ENCODE measurements at places on chromosomes 1 and 21.
A peak's percentile ranks its signal among the peaks of the same experiment; 100 is the strongest.

GRCh38 chr1:196380316-196380715 is 227.9 kb downstream of the KCNT2 start:
- DNase-seq = no peak

- DNase-seq = no peak
Measured at GRCh38 chr1:33768821-33769220, 95.1 kb upstream of the HMGB4 start.

GRCh38 chr1:71882226-71882625 is 400.1 kb downstream of the NEGR1 start:
- DNase-seq = no peak

DNA sequence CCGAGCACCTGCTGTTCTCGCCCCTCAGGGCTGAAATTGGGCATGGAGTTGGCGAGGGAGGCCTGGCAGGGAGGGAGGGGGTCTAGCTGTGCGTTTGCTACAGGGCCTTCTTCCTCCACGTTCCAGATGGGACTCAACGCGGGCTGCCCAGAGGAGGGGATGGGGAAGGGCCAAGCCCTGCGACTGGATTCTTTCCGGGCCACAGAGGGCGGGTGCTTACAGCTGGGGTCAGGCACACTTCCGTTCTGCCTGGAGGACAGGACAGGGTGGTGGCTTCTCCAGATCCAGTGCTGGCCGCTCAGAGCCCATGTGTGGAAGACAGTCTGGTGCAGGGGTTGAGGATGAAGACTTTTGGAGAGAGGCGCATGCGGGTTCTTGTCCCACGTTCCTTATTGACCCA is 90.0 kb downstream of the EDEM3 start:
- DNase-seq = no peak

DNA sequence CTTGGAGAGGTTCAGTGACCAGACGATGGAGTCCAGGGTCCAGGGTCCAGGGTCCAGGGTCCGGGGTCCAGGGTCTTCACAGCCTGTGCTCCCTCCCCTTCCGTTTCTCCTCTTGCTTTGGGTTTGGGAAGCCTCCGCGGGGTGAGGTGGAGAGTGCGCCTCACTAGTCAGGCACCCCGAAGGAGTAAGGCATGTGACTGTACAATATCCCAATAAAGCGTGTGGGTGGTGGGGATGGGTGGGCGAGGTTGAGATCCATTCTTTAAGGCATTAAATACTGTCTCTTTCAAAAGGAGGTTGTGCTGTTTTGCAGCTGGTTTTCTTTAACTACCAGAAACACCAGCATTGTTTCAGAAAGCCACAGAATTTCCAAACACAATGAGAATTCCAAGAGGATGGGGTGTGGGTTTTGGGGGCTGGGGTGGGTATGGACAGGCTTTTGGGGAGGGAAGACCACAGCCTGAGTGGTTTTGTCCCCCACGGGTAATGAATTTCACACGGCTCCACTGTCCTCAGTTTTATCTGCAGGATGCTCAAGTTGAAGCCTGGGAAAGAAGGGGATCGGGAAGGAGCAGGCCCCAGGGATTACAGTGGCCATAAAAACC is 65.7 kb downstream of the KIF26B start:
- peak; percentile 48 for DNase-seq

DNA sequence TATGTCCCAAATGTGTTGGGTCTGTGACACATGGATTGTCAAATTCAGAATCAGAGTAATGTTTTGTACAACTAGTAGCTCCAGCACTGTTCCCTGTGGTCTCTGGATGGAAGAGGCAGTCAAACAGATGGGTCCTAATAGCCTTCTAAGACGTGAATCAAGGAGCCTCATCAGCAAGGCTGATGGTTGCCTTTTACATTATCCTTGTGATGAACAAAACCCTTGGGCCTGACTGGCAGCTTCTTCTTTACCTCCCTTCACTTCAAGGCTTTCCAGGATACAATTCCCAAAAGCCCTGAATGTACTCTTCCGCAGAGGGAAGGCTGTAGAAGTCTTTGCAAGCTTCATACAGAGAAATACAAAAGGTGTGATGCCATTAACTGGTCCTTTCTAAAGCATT is 633.3 kb downstream of the USP25 start:
- DNase-seq = no peak

GRCh38 chr21:33924079-33924765 is 8.6 kb upstream of the ATP5PO start:
- DNase-seq = peak; percentile 74

DNA sequence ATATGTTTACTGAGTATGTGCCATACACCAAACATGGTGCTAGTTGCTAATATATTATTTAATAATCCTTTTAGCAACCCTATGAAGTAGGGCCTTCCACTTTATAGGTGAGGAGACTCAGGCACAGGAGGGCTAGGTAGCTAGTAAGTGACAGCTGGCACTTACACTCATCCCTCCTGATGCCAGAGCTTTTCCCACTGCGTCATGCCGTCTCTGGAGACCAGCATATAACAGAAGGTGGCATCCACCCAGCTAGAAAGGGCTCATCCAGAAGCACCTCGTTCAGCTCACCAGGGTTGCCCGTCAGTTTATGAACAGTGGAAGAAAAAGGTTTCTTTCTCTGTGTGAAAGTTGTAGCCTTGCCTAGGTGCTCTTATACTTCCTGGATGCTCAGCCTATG is 108.9 kb downstream of the NOS1AP start:
- no peak for DNase-seq

- DNase-seq = peak; percentile 88
Measured at GRCh38 chr1:64516803-64517568, 47.1 kb downstream of the CACHD1 start.

GRCh38 chr1:76939050-76939816 is 72.0 kb downstream of the ST6GALNAC5 start:
- peak; percentile 48 for DNase-seq

- peak; percentile 59 for DNase-seq
Measured at GRCh38 chr1:59013276-59013927, 229.6 kb upstream of the JUN start.

- DNase-seq = no peak
Measured at GRCh38 chr1:200454425-200454824, 44.6 kb upstream of the ZNF281 start.

GRCh38 chr1:158011714-158012113 is 18.3 kb downstream of the KIRREL1 start:
- peak; percentile 58 for DNase-seq

DNA sequence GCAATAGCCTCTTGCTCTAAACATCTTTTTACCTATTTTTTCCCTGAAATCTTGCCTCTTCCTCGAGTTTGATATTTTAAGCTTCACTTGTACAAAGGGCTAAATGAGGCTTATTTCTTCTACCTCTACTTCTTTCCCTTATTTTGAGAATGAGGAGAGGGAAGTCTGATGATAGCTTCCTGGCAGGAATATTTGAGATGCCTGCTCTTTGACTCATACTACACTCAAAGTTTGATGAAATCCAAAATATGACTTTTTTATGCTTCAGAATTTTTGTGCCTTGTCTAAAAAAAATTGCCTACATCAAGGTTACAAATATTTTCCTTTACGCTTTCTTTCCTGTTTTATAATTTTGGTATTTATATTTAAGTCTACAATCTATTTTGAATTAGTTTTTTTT is 624.4 kb upstream of the PLXNA2 start:
- DNase-seq = peak; percentile 52

DNA sequence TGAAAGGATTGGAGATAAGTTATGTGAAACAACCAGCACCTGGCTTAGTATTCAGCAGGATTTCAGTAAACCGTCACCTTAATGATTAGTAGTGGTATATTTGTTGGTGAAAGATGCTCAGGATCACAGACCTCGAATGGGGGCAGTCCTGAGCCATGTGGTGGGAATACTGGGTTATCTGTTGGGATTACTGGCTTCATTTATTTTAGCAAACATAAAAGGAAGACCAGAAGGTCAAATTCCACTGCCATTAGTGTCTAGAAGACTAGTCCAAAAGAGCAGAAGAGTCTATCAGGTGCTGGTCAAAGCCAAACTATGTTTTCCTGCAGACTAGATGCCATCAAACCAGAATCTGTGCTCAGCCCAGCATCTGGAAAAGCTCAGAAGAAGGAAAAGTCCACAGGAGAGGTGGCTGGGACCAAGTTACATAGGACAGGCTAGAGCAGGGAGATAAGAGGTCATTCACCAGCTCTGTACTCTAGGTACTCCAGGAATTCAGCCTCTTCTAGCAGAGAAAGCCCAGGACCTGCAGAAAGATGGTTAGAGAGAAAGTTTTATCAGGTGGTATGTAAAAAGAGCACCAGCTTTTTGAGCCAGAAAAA is 343.4 kb downstream of the PLPP3 start:
- no peak for DNase-seq

- DNase-seq = no peak
Measured at GRCh38 chr1:1144122-1144842, 28.4 kb upstream of the C1orf159 start.

DNA sequence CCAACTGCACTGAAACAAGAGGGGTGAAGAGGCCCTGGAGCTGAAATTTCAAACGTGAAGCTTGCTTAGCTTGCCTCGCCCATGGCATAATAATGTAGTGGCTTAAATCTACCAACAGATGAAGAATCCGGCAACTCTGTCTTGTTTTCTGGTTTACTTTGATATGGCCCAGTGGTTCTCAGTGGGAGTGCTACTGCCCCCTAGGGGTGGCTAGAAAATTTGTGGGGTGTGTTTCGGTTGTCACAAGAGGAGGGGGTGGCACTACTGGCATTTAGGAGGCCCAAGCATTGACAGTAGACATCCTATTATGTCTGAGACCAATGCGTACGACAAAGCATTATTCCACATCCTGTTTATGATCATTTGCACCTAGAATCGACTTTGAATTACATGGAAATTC is 51.9 kb upstream of the C8B start:
- DNase-seq = no peak

- peak; percentile 86 for DNase-seq
Measured at GRCh38 chr1:215845234-215845891, 278.3 kb downstream of the KCTD3 start.

DNA sequence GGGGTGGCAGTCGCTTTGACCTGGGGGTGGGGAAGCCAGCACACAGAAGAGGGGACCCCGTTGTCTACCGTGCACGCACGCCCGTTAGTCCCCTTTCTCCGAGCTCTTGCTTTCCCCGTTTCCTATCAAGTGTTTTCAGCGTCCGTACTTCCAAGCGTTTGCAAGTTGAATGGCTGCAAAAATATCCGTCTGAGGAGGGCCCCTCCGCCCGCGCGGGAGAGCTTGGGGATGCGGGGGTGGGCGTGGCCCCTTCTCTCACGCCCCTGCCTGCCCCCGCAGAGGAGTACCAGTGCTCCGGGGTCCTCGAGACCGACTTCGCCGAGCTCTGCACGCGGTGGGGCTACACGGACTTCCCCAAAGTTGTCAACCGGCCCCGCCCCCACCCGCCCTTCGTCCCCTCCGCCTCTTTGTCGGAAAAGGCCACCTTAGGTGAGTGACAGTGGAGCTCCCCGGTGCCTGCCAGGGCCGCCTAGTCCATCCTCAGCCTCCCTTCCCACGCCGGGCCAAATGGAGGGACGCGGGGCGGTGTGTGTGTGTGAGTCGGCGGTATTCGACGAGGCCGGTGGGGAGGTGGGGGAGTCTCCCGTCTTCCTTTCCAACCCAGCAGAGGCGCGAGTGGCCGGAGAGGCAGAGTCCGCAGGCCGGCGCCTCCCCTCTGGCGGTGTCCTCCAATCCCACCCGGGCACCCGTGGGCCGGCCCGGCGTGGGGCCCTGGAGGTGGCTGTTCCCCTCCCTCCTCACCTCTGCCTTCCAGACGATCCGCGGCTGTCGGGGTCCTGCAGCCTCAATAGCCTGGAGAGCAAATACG is 3.4 kb downstream of the LRRC71 start:
- DNase-seq = no peak

DNA sequence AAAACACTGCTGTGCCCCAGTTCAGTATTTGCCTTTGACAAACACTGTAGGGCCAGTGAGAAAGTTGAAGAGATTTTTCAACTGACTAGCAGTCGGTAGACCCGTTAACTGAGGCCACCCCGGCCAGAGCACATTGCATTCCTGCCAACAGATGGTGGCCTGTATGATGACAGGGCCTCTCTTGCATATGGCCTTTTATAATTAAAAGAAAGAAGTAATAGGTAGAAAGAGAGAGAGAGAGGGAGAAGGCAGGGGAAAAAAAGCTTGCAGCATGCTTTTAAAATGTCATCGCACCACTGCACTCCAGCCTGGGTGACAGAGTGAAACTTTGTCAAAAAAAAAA is 4.7 kb upstream of the C1orf174 start:
- no peak for DNase-seq

DNA sequence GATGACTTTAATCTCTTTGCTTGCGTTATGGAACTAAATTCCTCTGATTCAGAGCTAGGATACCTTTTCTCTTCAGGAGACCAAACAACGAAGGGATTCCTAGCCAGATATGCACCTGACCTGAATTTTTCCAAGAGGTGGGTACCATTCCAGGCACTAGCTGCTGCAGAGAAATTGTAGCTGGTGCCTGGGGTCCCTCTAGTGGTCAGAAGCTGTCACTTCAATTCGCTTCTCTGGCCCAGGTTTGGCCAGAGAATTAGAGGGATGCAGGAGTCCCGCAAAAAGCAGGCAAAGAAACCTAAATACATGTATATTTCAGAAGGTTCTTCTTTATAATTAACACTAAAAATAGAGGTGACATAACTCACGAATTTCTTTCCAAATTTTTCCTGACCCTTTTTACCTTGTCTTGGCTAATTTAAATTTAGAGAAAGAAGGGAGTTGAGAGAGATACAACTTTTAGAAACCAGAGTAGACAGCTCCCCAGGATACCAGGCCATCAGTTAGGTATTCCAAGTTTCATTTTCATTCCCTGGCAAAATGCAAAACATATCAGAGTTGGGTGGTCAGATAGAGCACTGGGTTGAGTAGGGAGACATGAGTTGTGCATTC is 9.6 kb downstream of the ACKR1 start:
- peak; percentile 22 for DNase-seq

DNA sequence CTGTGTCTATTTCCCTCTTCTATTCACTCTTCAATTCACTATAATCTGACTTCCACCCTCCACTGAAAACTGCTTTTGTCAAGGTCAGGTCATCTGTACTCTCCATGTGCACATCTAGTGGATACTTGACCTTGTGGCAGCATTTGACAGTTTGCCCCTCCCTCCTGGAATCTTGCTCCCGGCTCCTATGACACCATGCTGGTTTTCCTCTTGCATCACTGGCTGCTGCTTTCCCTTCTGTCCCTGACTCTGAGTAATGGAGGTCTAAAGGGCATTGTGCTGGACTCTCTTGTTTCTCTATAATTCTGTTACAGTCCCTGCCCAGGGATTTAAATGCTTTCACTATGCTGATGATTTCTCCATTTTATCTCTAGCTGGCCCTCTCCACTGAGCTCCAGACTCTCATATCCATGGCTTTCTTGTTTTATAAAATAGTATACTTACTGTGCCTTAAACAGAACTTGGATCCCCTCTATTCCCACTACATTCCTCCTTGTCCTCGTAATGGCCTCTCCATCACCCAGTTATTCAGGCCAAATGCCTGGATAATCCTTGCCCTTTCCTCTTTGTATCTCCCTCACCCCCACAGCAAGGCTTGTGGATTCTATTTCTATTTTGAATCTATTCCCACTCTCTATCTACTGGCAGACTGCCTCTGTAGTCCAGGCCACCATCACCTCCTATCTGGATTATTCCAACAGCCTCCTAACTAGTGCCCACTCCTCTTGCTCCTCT is 36.8 kb upstream of the PODN start:
- DNase-seq = peak; percentile 26

All from fibroblast of skin of abdomen (primary cell).